Mesenchymal stem cell (in vitro differentiated cells and primary cell): ENCODE measurements at places on chromosomes 12 and 14.
A peak's percentile ranks its signal among the peaks of the same experiment; 100 is the strongest.

DNA sequence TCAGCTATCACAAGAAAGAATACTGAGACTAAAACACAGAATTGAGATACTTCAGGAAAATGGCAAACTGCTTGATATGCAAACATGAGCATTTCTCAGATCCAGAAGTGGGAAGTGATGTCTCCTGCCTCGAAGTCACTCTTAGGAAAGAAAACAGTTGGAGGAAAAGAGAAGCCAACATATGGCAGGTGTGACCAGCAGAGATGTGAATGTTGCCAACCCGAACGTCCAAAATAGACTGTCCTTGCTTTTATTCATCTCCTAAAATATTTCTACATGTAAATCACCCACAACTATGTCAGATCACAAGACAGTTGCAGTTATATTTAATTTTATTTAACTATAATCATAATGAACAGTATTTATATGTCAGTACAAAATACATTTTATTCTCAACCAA, 687.6 kb downstream of the GALC start:
- DNase-seq, result no peak

GRCh38 chr12:88419794-88420193, 160.5 kb downstream of the KITLG start:
- DNase-seq, result no peak

DNA sequence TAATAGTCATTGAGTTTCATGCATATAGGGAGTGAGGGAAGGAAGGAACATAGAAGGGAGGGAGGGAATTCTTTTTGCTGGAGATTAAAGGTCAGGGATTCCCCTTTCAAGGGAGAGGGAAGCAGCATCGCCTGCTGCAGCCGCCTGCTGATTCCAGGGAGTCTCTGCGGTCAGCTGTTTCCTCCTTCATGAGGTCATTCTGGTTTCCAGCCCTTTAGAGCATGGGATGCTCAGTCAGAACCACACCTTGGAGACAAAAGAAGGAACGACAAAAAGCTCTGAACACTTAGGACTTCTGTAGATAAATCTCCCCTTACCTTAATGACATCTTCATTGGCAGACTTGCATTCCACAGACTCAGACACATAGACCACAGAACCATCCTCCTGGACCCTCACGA, 923.0 kb upstream of the TMEM132C start:
- no peak for DNase-seq

GRCh38 chr14:45133683-45134050, 614 bp downstream of the FKBP3 start:
- no peak for DNase-seq

- DNase-seq, result peak; percentile 1
Measured at GRCh38 chr12:97748298-97748697, 285.7 kb downstream of the RMST start.

- no peak for DNase-seq
Measured at GRCh38 chr12:99766408-99766807, 118.9 kb downstream of the GARIN6 start.

- no peak for DNase-seq
Measured at GRCh38 chr12:5505751-5506150, 73.8 kb downstream of the NTF3 start.

- no peak for DNase-seq
Measured at GRCh38 chr12:119202544-119202943, 23.8 kb downstream of the HSPB8 start.

DNA sequence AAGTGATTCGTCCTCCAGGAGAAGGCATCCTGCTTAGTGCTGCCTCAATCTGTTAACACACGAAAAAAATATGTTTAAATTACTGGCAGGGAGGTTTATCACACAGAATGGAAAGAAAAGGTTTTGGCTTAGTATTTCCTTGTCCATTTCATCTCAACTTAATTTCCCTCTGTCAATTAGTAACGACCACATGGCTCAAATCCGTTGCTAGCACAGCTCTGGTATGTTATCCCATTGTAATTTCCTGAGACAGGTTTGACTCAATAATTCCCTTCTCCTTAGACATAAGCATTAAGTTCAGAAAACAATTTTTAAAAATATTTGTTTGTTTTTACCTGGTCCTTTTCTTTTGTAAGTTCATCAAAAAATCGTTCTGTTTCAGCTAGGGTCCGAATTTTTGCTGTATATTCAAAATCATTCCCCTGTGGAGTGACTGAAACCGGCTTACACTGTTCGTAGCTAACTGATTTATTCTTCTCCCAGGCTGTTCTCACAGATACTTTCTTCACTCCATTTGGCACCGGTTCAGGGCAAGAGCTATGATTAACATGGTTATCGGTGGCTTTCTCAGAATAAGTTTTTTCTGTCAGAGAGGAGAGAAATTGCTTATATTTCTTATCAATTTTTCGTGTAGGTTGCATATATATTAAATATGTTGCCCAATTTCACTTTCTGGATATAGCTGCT, 10.1 kb upstream of the PITPNM2 start:
- DNase-seq, result no peak

DNA sequence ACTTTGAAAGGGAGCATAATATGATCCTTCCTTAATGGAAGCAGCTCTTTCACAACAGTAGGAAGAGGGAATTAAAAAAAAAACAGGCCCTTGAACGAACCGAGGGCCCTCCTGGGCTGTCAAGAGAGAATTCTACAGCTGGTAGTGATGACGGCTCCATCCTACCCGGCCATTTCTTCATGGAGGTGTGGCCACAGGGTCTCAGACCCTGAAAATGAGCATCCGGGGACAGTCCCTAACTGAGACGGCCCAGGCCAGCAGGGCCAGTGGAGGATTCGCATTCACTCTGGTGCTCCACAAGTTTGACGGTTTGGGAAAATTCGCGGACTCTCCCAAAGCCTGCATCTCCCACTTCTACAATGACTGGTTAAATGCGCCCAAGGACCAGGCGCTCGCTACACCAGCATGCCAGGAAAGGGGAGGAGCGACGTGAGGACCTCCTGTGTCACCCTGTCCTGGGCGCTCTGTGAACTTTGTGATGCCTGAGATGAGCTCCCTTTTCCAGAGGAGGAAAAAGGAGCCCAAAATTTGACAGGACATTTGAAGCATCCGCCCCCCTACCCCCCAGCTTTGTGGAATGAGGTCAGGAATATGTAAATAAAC, 66.8 kb downstream of the BCL11B start:
- DNase-seq, result no peak

DNA sequence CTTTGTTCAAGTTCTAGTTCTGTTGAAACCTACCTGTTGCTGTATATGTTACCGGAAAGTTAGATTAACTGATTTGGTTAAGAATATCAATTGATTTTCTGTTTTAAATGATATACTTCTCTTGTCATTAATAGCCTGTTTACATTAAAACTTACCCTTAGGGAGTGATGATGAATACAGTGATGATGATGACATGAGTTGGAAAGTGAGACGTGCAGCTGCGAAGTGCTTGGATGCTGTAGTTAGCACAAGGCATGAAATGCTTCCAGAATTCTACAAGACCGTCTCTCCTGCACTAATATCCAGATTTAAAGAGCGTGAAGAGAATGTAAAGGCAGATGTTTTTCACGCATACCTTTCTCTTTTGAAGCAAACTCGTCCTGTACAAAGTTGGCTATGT, 33.0 kb downstream of the CAND1 start:
- DNase-seq, result no peak
